ENCODE measurements at places on chromosomes 12 and 14.

DNA sequence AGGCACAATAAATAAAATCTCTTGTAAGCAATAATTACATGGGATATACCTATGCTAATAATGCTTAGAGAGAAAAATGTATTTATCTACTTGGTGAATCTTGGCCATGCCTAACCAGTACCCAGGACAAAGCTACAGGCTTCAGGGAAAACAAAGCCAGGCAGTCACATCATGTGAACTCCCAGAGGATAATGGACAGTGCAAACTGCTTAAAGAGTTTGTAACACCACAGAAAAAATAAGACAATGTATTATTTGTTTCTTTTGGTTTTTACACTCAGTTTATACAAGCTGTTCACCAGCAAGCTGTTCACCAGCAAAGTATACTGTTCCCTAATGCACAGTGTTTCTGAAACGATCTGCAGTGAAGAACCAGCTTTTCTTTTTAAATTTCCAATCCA, 38.0 kb downstream of the DICER1 start:
- no peak for DNase-seq

DNA sequence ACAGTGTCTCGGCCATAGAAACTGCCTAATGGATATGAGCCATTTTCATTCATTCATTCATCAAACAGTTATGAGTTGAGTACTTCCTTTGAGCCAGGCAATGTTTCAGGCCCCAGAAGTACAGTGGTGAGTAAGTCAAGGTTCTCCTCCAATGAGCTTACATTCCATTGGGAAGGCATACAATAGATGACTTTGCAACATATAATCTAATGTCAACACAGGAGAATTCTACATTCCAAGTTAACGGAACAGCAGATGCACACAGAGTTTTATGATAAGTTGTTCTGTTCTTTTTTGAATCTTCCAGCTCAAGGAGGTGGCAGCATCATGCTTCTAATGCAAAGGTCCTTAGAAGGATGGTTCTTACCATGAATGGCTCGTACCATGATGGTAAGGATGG, 3.2 kb upstream of the RFC5 start:
- no peak for DNase-seq

DNA sequence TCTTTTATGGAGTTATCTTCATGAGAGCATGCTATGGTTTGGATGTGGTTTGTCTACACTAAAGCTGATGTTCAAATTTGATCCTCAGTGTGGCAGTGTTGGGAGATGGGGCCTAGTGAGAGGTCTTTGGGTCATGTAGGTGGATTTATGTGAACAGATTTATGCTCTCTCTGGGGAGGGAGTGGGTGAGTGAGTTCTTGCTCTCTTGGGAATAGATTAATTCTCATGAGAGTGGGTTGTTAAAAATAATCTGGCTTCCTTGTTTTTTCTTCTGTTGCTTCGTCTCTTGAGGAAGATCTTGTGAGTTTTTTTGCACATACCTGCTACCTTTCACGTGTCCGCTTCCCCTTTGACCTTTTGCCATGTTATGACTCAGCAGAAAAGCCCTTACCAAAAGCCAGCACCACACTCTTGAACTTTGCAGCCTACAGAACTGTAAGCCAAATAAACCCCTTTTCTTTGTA, 20.5 kb downstream of the DERA start:
- no peak for DNase-seq

GRCh38 chr14:99944241-99944651, 121.0 kb upstream of the EVL start:
- no peak for DNase-seq

GRCh38 chr12:30345744-30346471, 349.8 kb downstream of the IPO8 start:
- no peak for DNase-seq

GRCh38 chr12:105936496-105936895, 202.3 kb downstream of the NUAK1 start:
- DNase-seq = no peak

- DNase-seq = no peak
Measured at GRCh38 chr12:124835656-124836410, 27.8 kb downstream of the SCARB1 start.

DNA sequence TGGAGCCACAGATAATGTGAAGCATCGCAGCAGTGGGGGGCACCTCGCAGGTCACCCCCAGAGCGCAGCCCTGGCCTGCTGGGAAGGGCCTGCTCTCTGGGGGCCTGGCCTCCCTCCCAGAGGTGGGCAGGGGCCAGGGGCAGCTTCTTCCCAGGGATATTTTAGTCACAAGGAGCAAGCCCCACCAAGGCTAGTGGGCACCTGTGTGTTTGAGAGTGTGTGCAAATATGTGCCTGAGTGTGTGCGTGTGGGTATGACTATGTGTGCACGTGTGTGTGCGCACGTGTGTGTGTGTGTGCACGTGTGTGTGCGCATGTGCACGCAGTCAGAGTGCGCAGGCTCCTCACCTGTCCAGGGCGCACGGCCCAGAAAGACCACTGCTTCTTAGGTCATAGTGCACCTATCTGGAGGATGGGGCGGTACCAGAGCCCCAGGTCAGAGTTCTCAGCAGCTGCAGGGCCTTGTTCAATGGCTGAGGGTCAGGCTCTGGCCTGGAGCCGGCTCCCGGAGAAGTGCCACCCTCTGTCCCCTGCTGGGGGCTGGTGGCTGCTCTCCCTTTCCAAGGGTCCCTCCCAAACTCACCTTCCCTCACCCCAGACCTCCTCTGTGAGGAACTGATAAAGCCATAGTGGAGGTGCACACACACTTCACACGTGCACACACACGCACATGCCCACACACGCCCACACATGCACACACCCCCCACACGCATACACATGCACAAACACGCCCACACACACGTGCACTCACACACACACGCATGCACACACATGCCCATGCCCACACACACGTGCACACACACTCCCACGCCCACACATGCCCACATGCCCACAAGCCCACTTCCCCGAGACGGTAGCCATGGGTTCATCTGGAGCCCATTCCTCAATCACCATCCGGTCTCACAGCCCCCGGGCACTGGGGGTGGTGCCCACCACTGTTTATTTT, 128.5 kb downstream of the KIF26A start:
- DNase-seq = no peak

DNA sequence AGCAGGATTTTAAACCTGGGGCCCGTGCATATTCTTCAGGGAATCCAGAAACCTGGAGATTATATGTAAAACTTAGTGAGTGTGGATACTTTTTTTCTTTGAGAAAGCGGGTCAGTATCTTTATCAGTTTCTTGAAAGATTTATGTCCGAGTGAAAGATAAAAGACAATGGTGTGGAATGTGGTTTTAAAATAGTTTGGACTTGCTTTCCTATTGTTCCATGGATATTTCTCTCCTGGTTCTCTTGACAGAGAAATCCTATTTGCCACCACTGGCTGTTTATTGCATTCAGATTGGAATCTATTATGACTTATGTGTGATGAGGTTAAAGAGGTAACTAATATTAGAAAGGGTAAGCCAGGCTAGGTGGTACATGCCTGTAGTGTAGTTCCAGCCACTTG, 27.4 kb downstream of the KTN1 start:
- no peak for DNase-seq

DNA sequence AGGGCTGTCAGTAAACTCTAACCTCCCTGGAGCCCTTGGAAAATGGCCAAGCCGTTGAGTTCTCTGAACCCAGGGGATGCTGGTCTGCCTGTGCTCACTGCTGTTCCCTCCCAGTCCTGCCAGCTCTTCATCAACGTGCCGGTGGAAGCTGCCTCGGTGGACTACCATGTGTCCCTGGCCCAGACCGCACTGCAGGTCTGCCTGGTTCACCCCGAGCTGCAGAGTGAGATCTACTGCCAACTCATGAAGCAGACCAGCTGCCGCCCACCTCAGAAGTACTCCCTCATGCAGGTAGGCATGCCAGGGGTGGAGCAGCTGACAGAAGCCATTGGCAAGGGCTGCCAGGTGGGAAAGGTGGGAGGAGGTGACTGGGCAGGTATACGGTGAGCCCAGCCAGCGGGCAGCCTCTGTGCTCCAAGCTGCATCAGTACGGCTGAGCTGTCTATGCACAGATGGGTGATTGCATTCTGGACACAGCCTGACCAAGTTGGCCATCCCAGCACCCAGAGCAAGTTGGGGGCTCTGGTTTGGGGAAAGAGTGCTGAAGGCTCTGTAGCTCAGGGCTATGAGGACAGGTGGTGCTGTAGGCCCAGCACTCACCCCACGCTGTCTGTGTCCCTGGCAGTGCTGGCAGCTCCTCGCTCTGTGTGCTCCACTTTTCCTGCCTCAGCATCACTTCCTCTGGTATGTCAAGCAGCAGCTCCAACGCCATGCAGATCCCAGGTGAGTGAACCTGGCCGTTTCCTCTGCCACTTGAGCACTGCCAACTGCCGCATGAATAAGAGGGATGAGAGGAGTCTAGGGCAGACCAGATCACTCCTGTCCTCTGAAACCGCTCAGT, 21.9 kb downstream of the PIGH start:
- no peak for DNase-seq

GRCh38 chr12:2735432-2735831, 59.3 kb upstream of the FKBP4 start:
- DNase-seq = no peak

DNA sequence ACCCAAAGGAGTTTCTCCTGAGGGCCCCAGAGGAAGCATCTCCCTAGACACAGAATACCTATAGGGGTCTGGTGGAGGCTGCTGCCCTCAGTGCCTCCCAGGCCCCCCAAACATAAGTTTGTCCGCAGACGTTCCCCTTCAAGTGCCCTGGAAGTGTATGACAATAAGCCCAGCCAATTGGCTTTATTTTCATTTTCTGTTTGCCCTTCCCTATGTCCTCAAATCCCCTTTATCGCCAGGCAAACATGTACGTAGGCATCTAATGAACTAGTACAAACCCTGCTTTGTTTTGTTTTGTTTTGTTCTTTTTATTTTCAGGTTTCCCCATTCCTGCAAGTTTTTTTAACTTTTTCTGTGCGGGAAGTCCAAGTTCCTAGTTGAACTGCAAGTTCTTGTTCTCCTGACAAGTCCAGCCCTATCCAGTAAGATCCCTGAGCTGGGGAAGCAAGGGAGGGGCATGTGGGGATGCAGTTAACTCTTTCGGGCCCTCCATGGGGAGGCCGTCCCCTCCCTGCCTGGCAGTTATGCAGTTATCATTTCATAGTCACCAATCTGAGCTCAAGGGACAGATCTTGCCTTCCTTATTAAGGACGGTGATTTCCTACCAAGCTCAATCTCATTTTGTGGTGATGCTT, 141.9 kb downstream of the KCNA5 start:
- DNase-seq = no peak

Measured in stimulated activated CD4-positive, alpha-beta T cell treated with anti-CD3 and anti-CD28 coated beads, Interleukin-1b, Interleukin-23, amount 100 ng/mL, for 48 hours (primary cell).